Stimulated activated CD4-positive, alpha-beta T cell treated with anti-CD3 and anti-CD28 coated beads, Interleukin-4, amount 100 ng/mL, for 4 hours (primary cell): ENCODE measurements at places on chromosomes 3 and 15.

DNA sequence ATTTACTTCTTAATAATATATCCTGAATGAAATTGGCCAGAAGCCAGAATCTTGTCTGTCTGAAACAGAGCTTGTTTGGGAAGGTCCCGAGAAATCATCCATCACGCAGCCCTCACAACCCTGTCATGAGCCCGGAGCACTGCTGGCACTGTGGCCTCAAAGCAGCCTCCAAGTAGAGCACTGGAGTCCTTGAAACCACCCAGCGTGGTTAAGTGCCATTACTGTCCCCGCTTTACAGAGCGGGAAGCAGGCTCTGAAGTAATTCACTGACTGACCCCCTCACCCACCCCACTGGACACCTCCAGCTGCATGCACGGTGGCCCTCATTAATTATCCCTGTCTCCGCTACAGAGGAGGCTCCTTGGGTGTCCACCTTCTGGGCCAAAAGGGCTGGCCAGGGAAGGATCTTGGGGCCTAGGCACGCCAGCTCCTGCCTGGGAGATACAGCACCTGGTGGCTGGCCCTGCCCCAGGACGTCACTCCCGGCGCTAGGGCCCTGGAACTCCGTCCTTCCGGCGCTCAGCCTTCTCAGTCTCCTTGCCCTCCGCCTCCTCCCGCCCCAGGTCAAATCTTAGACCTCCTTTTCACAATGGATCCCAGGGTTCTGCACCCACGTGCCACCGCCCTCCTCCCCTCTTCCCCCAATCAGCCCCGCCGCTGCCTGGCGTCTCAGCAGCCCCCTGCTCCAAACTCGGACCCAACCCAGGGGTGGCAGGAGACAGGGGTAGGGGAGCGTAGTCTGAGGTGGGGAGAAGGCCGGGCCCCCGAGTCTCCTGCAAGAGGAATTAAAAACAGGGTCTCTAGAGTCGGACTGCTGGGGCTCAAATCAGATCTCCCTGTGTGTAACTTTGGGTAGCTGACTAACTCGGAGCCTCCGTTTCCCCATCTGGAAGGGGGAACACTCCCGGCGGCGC lies 1.1 kb downstream of the TKT start:
- DNase-seq: peak; percentile 42

GRCh38 chr3:132522353-132522752 lies 74.7 kb upstream of the ACKR4 start:
- DNase-seq: no peak

DNA sequence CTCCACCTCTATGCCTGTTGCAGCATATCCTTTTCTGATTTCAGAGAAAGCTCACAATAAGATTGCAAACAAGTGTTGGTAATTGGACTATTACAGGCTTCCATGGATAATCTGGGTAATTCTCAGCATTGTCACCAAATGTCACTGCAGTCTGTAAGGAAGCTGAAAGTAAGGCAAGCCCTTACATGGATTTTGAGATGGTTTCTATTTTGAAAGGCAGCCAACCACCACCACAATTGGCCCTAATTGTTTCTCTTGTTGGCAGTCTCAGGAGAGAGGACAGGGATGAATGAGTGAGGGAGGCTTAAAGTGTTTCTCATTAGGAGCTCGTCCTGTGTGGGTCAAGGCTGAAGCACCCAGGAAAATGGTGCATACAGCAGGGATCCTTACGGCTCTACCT lies 879.9 kb downstream of the TUSC7 start:
- DNase-seq: no peak

DNA sequence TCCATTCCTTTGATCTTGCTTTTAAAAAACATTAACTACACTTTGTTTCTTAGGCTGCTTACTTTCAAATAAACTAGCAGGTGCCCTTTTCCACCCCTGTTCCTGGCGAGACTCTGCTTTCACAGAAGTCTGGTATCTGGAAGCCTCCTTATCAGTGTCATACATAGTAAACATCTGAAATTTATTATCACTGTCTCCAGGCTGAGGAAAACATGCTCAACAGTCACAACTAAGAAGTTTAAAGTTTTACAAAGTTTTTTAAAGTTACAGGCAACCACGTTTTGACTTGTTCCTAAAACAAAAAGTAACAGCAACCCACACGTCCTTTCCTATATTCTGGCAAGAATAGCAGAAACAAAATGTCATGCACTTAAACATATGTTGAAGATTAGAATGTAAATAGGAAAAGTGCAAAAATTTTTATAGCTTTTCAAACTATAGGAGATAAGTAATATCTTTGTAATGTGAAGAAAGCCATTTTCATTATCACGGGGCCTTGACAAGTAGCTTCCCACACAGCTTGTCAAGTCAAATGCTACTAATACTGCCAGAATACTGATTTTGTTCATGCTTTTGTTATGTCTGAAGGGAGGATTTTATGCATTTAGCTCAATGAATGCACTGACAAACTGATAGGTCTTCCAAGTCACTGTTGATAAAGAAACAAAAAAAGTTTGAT lies 275.2 kb upstream of the KCNMB2 start:
- DNase-seq: no peak

DNA sequence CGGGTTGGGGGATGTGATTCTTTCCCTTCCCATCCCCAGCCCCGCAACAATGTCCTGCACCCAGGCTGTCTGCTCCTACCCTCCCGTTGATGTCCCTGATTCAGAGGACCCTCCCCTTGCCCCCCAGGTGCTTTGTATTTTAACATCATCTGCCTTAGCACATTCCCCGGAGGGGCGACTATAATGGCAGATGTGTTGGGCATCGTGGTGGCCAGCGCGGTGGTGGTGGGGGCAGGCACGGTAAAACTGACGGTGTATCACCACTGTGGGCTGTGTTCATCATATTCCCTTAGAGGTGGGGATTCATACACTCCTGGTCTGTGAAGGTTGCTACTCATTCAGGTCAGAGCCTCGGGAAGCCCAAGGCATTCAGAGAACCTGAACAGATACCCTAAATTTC lies 173.0 kb downstream of the ADAMTS17 start:
- DNase-seq: no peak

- DNase-seq: no peak
These were observed 73.5 kb downstream of the ATP10A start for GRCh38 chr15:25789616-25789999.

GRCh38 chr3:163785693-163786092 lies 1292.6 kb downstream of the SI start:
- DNase-seq: no peak

GRCh38 chr3:30933478-30934207 lies 39.2 kb upstream of the GADL1 start:
- DNase-seq: no peak

GRCh38 chr15:55928955-55929354 lies 64.5 kb downstream of the NEDD4 start:
- no peak for DNase-seq

DNA sequence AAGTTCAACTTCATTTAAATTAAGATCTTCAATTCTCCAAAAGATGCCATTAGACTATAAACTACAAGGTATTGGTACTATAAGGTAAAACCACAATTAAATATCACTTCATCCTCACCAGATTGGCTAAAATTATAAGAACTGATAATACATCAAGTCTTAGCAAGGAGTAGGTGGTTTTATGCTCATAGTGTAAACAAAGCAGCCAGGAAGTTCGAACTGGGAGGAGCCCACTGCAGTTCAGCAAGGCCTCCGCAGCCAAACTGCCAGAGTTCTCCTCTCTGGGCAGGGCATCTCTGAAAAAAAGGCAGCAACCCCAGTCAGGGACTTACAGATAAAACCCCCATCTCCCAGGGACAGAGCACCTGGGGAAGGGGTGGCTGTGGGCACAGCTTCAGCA lies 91.6 kb upstream of the SETMAR start:
- DNase-seq: no peak

GRCh38 chr3:72463083-72463482 lies 385.2 kb downstream of the SHQ1 start:
- no peak for DNase-seq

- DNase-seq: no peak
These were observed 157.3 kb upstream of the UBE2E1 start for GRCh38 chr3:23648326-23648995.

DNA sequence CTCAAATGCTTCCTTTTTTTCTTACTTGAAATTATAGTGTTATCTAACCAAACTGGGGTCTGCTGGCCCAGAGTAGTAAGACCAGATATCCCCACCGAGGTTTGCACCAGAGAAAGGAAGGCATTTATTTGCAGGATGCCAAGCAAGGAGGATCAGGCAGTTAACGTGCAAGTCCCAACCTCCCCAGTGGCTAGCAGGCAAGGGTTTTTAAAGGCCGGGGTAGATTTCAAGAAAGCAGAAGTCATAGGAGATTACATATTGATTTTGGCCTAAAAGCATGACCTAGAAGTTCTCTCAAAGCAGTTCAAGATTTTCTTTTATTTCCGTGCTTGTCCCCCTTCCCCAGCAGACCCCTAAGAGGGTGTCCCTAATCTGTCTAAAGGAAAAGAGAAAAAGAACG lies 32.8 kb upstream of the STRIT1 start:
- DNase-seq: no peak

GRCh38 chr15:99605990-99606389 lies 40.2 kb downstream of the MEF2A start:
- no peak for DNase-seq

DNA sequence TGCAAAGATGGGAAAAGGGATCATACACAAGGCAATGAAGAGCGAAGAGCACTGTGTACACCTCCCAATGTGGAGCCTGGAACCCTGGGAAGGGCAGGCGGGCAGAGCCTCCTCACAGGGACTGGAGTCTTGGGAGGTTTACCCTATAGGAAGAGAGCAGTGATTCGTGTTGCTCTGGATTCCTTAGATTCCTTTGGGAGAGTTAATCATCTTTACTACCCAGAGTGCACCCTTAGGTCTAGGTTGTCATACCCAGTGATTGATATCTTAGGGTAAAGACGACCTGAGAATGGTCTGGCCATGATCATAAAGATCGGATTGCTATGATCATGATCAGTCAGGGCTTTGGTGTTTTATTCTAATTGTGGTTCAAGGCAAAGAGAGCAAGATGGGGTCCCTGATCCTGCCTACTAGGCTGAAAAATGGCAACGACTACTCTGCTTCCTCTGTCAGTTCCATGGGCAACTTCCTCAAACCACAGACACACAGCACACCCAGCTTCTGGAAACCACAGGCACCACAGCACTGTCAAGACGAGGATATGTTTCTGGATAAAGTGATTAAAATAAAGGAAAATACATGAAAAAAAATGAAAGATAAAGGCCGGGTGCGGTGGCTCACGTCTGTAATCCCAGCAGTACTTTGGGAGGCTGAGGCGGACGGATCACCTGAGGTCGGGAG lies 20.4 kb upstream of the MAP6D1 start:
- DNase-seq: no peak

DNA sequence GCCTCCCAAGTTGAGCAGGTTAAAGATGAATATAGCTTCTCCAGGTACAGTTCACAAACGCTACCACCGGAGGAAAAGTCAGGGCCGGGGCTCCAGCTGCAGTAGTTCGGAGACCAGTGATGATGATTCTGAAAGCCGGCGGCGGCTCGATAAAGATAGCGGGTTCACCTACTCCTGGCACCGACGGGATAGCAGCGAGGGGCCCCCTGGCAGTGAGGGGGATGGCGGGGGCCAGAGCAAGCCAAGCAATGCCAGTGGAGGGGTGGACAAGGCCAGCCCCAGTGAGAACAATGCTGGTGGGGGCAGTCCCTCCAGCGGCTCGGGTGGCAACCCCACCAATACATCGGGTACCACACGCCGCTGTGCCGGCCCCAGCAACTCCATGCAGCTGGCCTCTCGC lies 61.4 kb downstream of the SNRK start:
- DNase-seq: no peak

- DNase-seq: no peak
These were observed 28.3 kb downstream of the RFT1 start for GRCh38 chr3:53101956-53102355.

GRCh38 chr3:110362751-110363150 lies 708.9 kb upstream of the NECTIN3 start:
- no peak for DNase-seq

DNA sequence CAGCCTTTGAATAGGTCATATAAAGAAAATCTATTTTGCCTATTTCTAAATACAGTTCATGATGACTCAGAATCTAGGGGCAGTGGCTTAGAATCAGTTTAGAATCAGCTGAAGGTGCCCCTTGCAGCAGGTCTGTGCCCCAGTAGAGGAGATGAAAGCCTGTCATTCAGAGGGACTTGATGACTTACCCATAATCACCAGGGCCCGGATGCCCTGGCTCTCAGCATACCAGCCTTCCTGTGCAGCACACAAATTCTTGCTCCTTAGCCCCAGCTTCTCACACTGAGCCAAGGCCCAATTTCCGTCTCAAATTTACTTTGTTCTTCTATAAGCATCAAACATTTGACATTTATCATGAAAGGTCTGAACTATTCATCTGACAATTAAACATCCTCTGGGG lies 83.2 kb upstream of the EOMES start:
- DNase-seq: no peak

GRCh38 chr15:96042734-96043224 lies 287.7 kb upstream of the NR2F2 start:
- no peak for DNase-seq

GRCh38 chr15:64466408-64467141 lies 6.2 kb downstream of the ZNF609 start:
- no peak for DNase-seq

GRCh38 chr3:191234216-191234615 lies 35.2 kb downstream of the OSTN start:
- no peak for DNase-seq

- no peak for DNase-seq
These were observed 149.1 kb upstream of the CD96 start for GRCh38 chr3:111392894-111393398.

DNA sequence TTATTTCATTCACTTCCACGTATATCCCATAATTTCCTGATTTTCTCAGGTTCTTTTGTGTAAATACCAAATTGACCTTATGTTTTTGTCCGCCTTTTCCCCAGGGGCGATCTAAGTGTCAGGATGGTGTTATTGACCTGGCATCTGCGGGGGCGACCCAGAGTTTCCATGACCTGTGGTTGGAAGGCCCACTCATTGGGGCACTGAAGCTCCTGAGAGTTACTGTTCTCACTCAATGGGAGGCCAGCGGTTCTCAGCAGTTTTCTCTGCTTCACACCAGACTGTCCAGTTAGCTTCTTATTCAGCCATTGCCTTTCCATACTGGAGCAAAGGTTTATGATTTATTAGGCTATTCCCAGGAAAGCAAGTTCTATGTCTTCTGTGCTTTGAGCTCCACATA lies 53.3 kb downstream of the B3GALNT1 start:
- DNase-seq: no peak

GRCh38 chr3:113035387-113035982 lies 44.7 kb downstream of the GTPBP8 start:
- no peak for DNase-seq

GRCh38 chr15:38699633-38700230 lies 135.1 kb upstream of the RASGRP1 start:
- peak; percentile 67 for DNase-seq

GRCh38 chr15:75416584-75416983 lies 34.9 kb downstream of the SIN3A start:
- no peak for DNase-seq

- no peak for DNase-seq
These were observed 194.6 kb downstream of the SUCLG2 start for GRCh38 chr3:67459796-67460195.

- no peak for DNase-seq
These were observed 24.8 kb upstream of the IQCF2 start for GRCh38 chr3:51836606-51837005.
